ENCODE measurements at places on chromosomes 3 and 15.

- peak; percentile 91 for DNase-seq
Observed at GRCh38 chr15:78093242-78094020, 1.1 kb downstream of the SH2D7 start.

DNA sequence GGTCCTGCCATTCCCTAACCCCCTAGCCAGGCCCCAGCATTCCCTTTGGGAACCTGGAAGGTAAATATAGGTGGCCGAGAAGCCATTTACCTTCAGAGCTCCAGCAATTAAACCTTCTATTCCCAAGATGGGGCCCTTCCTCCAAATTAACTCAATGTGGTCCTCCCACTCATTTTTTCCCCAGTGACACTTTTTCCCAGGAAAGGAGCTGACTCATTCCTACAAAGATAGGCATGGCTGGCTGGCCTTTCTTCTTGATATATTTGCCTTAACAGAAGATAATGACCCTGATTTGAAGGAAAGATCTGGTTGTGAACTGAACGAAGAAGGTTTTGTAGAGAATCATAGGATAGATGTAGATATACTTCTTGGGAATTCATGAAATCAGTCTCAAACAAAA, 279.0 kb upstream of the VEPH1 start:
- DNase-seq, result no peak

GRCh38 chr3:53806182-53807116, 39.8 kb downstream of the CHDH start:
- peak; percentile 96 for DNase-seq

DNA sequence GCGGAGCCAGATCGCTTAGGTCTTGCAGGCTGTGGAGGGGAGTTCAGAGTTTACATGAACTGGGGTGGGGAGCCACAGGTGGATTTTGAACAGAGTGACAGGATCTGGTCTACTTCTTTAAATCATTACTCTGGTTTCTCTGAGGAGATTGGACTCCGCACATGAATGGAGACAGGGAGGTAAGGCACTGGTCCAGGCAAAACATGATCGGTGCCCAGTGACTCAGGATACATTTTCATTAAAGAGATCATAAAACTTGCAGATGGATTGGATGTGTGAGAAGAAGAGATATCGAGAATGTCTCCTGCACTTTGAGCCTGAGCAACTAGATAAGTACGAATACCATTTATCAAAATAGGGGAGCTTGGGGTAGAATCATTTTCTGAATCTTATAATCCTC, 61.8 kb upstream of the CMSS1 start:
- no peak for DNase-seq

DNA sequence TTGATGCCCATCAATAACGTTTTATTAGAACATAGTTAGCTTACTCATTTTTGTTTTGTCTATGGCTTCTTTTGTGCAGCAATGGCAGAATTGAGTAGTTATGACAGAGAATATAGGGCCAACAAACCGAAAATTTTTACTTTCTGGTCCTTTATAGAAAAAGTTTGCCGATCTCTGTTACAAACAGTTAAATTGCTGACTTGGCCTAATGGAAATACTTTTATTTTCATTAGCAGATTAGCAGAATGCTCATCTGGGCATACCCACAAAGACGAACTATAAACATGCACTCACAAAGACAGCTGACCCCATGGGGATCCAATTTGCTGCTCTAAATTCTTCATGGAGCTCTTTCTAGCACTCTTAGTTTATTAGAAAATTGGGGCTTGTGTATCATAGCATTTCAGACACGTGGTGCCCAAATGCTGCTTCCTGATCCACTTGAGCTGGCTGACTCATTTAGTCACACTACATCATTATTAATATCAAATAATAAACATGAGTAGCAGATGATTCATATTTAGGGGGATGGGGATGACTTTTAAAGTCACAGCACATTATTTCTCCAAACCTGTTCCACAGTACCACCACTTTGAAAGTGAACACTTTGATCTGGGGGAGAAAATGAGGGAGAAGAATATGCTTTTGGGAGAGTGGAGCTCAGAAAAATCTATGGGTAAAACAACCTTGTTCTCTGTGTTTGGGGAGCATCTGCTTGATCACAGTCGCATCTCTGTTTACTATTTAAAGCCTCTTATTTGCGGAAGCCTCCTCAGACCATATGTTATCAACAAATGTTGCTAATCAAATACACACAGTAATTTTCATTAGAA, 228.1 kb upstream of the FEZF2 start:
- DNase-seq, result peak; percentile 79

- no peak for DNase-seq
Observed at GRCh38 chr3:33879540-33879939, 81.1 kb downstream of the PDCD6IP start.

GRCh38 chr3:182636646-182637045, 156.7 kb upstream of the ATP11B start:
- no peak for DNase-seq

- no peak for DNase-seq
Observed at GRCh38 chr3:10855083-10855870, 39.2 kb downstream of the SLC6A11 start.

- peak; percentile 23 for DNase-seq
Observed at GRCh38 chr3:72818905-72819304, 29.3 kb downstream of the SHQ1 start.

DNA sequence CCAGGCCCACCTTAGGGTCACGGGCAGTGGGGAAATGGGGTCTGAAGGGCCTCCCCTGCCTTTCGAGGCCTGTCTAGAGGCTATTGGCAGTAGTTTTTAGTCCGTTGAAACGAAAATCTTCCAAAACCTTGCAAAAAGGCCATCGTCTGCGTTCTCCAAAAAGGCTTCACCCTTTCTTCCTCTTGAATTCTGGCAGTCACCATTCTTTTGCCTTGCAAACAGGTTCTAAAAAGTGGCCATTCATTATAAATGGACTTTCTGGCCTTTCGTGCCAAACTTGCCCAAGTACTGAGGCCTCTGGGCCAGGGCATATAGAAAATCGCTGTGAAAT, 367 bp upstream of the TARS3 start:
- DNase-seq, result no peak

- DNase-seq, result peak; percentile 68
Observed at GRCh38 chr3:136250903-136251460, 842 bp downstream of the PCCB start.

DNA sequence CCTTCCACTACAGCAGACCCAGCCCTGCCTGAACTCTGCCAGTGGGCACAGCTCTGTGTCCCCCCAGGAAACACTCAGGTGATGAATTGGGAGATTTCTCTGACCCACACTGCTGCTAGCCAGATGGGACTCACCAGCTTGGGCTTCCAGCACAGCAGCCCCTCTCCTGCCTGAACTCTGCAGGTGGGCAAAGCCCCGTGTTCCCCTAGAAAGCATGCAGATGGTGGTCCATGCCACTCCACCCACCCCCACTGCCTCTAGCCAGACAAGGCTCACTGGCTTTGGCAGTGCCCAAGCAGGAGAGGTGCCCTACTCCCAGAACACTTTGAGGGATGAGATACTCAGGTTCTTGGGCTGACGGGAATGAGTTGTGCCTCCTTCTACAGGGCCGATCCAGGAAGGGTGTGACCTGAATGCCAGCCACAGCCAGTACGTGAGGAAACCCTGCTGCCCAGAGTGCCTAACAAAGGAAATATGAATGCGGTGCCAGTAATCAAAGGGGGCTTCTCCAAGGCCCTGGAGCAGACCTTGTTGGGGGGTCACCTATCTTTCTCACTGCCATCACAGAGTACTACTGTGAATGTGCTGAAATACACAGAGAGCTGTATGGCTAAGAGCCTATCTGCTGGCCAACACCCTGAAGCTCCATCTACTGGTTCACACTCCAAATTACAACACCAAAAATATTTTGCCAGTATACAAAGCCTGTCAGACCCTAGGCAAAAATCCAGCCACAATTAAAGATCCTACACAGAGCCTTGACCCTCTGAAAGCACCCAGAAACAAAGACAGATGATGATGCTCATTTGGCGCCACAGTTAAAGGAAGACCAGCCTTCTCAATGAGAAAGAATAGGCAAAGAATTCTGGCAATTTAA, 61.9 kb downstream of the BTLA start:
- DNase-seq, result peak; percentile 42

DNA sequence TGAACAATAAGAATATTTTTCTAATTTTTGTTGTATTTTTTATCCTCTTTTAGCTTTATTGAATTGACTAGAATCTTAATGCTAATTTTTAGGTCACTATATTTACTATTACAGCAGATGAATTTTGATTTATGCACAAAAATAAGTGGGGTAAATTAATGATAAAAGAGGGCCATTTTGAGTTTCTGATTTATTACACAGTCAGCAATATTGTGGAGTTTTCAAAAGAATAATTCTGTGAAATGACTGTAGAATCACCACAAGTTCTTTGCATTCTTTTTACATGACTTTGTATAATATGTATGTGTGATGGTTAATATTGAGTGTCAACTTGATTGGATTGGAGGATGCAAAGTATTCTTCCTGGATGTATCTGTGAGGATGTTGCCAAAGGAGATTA, 812.4 kb upstream of the DPPA4 start:
- DNase-seq, result no peak

DNA sequence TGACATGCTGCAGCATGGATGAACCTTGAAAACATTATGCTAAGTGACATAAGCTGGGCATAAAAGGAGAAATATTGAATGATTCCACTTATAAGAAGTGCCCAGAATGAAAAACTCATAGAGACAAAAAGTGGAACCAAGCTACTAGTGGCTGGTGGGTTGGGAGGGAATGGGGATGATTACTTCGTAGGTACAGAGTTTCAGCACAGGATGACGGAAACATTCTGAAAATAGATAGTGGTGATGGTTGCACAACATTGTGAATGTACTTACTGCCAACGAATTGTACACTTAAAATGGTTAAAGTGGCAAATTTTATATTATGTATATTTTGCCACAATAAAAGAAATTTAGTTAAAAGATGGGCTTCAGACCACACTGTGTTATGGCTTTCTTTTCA, 93.6 kb downstream of the RPLP1 start:
- DNase-seq, result no peak

All from osteoblast (primary cell).